ENCODE measurements at places on chromosomes 5 and 9.
A peak's percentile ranks its signal among the peaks of the same experiment; 100 is the strongest.

DNA sequence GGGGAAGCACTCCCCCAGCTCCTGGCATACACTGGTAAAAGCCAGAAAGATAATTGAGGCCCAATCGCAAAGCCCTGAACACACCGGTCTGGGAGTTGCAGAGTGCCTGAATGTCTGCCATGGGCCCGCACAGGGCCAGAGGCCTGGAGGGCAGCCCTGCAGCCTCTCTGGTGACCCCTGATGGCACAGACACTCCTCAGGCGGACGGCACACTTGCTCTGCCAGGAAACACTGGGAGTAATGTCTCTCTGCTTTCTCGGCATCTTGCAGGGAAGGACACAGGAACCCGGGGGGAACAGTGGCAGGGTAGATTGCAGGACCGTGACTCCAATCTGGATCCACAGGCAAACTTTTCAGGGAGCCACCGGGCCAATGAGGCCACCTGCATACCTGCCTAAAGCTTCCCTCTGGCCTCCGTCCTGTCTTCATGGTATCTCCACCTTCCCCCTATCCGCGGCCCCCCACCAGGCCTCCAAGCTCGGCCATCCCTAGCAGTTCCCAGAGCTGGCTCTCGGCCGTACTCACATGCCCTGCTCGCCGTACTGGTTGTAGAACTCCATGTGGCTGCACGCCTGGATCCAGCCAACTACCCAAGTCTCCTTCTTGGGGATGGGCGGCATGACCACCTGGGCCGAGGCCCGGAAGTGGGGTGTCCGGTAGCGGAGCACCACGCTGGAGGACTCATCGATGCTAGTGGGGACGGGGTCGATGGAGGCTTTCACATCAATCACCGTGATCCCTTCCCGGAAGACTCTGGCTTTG lies 797 bp downstream of the FAM78A start:
- H3K27me3 ChIP-seq: no peaks in the 10 kb centered on the region
- peaks cover 38% of the 10 kb centered on the region for H3K36me3 ChIP-seq

- no peak for DNase-seq
- no peaks in the 10 kb centered on the region for H3K27me3 ChIP-seq
- peaks cover 20% of the 10 kb centered on the region for H3K4me1 ChIP-seq
- no peak overlapping the region for H3K4me3 ChIP-seq
Observed at GRCh38 chr5:1322036-1322900, 22.6 kb downstream of the CLPTM1L start.

GRCh38 chr5:172769616-172770373 lies 1.2 kb downstream of the DUSP1 start:
- H3K4me3 ChIP-seq: peak overlapping the region; percentile 94
- H3K4me1 ChIP-seq: peaks cover 64% of the 10 kb centered on the region

DNA sequence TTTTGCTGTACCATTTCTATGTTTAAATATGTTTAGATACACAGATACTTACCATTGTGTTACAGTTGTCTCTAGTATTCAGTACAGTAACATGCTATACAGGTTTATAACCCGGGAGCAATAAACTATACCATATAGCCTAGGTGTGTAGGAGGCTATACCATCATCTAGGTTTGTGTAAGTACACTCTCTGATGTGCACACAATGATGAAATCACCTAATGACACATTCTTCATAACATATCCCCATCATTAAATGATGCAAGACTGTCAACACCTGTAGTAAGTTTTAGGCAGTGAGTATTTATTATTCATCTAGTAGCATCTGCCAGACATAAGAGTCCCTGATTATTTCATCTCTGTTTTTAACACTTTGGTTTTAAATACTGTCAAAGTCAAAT lies 7.3 kb upstream of the DHFR start:
- peaks cover 26% of the 10 kb centered on the region for H3K4me1 ChIP-seq
- no peak for DNase-seq
- no peaks in the 10 kb centered on the region for H3K27me3 ChIP-seq
- peaks cover 87% of the 10 kb centered on the region for H3K36me3 ChIP-seq
- H3K4me3 ChIP-seq: no peak overlapping the region

- H3K4me3 ChIP-seq: no peak overlapping the region
- peaks cover 40% of the 10 kb centered on the region for H3K36me3 ChIP-seq
- no peaks in the 10 kb centered on the region for H3K4me1 ChIP-seq
Observed at GRCh38 chr9:125464591-125465385, 203.2 kb downstream of the GAPVD1 start.

DNA sequence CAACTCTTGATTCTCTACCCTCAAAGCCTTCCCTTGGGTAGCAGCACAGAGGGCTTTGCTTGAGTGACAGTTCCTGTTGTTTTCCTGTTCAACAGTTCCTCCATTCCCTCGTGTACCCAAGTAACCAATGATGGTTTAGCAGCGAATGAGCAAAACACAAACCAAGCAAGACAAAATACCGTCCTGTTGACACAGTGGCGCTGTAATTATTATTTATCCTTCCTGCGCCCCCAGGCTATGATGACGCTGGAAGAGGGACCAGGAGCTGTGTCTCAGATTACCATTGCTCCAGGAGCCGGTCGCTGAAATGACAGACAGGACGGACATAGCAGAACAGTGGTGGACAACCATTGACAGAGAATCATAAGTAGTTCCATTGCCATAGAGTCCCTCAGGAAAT lies 154.8 kb downstream of the GADD45G start:
- peaks cover 7% of the 10 kb centered on the region for H3K27me3 ChIP-seq
- DNase-seq: no peak
- H3K36me3 ChIP-seq: no peaks in the 10 kb centered on the region
- no peak overlapping the region for H3K4me3 ChIP-seq
- no peak overlapping the region for H3K27ac ChIP-seq

- H3K4me1 ChIP-seq: peaks cover 32% of the 10 kb centered on the region
- no peak overlapping the region for H3K4me3 ChIP-seq
- no peak overlapping the region for H3K27ac ChIP-seq
- DNase-seq: no peak
Observed at GRCh38 chr5:74642543-74642863, 2.0 kb upstream of the ENC1 start.

DNA sequence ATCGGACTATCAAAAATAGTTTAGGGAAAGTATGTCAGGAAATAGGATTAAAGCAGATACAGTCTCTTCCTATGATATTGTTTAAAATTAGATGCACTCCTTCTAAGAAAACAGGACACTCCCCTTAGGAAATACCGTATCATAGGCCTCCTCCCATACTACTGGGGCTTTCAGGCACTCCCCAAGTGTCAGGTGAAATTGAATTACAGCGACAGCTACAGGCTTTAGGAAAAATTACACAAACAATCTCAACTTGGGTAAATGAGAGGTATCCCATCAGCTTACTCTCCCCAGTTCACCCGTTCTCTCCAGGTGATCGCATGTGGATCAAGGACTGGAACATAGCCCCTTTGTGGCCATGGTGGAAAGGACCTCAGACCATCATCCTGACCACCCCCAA lies 110.4 kb upstream of the EPB41L4A start:
- no peaks in the 10 kb centered on the region for H3K36me3 ChIP-seq
- peaks cover 16% of the 10 kb centered on the region for H3K27me3 ChIP-seq
- no peak overlapping the region for H3K27ac ChIP-seq
- peaks cover 5% of the 10 kb centered on the region for H3K4me1 ChIP-seq
- no peak for DNase-seq

DNA sequence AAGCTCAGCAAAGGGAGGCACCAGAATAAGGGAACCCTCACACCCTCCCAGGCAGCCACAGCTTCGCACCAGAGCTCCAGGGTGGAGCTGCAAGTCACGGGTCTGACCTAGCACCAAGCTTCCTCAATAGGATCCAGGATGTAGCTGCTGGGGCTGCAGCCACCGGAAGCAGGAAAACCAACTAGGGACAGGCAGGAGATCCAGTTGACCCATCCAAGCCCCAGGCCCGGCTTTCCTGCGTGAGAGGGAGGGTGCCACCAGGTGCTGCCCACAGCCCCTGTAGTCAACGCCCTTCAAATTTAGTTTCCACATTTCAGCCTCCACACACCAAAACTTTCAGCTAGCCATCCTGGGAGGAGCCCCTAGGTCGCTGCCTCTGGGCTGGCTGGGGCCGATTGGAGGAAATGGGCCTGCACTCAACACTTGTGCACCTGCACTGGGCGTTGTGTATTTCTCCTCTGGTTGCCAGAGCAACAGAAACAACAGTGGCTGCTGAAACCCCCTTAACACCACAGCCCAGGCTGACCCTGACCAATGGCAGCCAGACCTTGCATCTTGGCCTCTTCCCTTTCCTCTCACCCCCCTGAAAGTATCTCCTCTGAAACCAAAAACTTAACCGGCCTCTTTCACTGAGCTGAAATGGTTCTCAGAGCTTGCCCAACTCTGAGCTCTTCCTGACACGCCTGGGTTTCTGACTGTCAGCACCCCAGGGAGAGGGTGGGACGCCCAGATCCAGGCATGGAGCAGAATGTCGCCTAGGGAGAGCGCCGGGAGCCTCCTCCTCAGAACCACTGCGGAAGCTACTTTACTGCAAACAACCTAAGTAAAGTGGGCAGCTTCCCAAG lies 226.5 kb upstream of the MAP3K1 start:
- no peaks in the 10 kb centered on the region for H3K36me3 ChIP-seq
- peak overlapping the region; percentile 92 for H3K27ac ChIP-seq
- peak; percentile 34 for DNase-seq
- H3K4me1 ChIP-seq: peaks cover 39% of the 10 kb centered on the region
- H3K27me3 ChIP-seq: no peaks in the 10 kb centered on the region
- H3K4me3 ChIP-seq: peak overlapping the region; percentile 73

DNA sequence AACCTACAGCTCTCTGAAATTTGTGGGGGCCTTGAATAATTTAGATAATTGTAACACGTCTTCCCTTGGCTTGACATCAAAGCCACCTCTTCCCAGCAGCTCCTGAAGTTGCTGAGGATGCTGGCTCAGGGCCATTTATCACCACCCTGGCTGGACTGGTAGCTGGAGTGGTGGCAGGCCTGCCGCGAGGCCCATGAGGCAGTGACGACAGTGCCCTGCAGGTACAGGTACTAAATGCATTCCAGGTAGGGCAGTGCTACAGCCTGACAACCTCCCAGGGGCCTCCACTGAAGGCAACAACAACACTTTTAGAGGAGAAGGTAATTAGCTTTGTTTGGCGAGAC lies 270.2 kb upstream of the KLF4 start:
- no peak overlapping the region for H3K27ac ChIP-seq
- no peak overlapping the region for H3K4me3 ChIP-seq
- no peaks in the 10 kb centered on the region for H3K27me3 ChIP-seq
- no peaks in the 10 kb centered on the region for H3K4me1 ChIP-seq
- H3K36me3 ChIP-seq: peaks cover 3% of the 10 kb centered on the region

DNA sequence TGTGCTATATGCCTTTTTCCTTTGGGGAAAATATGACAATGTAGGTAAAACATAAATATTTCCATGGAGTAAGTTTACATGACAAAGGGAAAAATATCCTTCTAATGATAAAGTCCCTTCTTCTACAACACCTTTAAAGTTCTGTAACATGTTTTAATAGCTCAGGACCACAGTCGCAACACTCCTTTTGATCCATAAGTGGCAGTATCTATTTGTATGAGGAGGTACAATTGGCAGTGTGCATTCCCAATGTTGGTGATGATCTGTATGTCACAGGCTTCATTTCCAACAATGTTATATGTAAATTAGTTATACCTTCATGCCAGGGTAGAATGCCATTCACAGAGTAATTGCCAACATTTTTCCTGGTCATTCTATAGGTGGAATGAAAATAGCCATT lies 127.1 kb upstream of the CCNH start:
- no peak overlapping the region for H3K4me3 ChIP-seq
- H3K27me3 ChIP-seq: peaks cover 10% of the 10 kb centered on the region
- H3K36me3 ChIP-seq: no peaks in the 10 kb centered on the region
- H3K27ac ChIP-seq: no peak overlapping the region
- no peak for DNase-seq
